ENCODE measurements at places on chromosomes 5 and 9.

- no peak for DNase-seq
These were observed 2.5 kb upstream of the CCL19 start for GRCh38 chr9:34693560-34693959.

DNA sequence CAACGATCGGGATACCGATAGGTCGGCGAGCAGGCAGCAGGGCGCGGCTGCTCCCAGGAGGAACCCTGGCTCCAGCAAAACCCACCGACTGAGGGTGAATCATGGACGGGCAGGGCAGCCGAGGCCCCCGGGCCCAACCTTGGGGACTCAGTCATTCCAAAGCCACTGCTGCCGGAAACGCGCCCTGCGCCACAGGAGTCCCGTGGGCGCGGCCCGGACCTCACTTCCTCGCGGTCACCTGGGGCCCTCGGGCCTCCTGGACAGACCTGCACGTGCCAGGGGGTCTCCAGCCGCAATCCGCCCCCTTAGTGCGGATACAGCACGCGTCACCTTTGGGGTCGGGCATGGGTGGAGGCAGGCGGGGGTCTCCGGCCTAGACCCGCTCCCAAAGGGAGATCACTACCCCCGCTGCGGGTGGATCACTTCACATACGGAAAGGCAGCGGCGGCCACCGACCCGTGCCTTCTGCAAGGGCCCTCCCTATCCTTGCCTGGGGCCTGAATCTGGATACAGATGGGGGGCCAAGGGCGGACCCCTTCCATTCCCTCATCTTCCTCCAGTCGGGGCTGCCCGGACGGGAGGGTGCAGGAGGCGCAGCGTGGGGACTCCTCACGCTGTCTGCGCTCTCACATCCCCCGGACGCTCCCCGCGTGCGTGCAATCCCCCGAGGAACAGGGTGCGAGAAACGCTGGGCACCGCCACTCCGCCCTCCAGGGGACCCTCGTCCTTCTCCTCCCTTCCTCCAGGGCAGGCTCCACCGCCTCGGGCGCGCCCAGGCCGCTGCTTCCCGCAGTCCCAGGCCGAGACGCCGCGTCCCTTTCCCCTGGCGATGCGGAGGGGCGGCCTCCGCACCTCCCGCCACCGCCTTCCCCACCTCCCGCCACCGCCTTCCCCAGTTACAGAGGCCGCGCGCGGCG, 586 bp downstream of the TXN start:
- no peak for DNase-seq

GRCh38 chr9:110058304-110058953, 149.5 kb downstream of the C9orf152 start:
- no peak for DNase-seq

DNA sequence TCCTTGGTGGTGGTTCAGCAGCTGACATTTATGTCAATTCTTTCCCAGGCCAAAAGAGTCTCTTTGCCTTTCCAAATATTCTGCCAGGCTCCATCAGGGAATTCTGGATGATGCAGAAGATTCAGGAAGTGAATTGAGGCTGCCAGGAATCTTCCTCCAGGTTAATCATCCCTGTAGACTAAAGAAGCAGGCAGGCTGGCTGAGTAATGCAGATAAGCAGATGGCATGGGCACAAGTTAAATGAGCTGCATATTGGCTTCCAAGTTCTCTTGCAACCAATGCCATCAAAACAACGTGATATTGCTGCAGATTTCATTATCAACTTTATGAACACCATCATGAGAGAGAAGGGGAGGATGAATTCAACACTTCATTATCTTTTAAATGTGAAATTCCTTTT, 324.5 kb downstream of the KCNN2 start:
- no peak for DNase-seq

GRCh38 chr5:103037673-103038455, 82.1 kb downstream of the GIN1 start:
- no peak for DNase-seq

DNA sequence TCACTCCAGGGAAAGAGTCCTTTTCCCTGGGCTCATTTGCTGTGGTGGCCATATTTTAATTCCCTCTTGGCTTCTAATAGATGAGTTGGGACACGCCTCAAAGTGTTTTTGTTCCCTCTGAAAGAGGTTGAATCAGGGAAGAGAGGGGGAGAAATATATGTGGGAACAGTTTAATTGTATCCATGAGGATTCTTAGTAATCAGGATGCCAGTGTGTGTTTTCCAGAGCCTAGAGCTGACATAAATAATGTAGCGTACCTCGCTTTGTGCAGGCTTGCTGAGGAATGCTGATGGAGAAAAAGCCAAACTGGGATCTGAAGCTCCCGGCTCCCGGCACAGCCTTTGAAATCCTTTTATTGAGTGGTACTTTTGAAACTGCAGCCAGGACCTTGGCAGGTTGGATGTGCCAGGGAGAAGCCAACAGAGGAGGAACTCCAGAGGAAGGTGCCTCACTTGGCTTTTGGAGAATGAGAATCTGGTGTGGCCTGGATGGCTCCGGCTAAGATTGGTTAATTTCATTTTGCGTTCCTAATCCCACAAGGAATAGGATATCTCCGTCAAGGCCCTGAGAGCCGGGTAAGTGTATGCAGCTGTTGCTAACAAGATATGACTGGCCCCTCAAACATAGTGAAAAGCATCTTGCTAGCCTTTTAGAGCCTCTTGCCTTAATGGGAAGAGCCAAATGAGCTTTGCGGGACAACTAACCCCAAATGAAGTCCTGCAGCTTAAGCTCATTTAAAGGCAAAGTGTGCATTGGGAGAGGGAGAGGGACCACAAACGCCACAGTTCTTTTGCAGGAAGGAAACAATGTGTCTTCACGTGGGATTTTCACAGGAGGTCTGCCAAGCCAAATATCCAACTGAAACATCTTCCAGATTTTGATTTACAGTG, 471.1 kb upstream of the WWC1 start:
- DNase-seq, result no peak

DNA sequence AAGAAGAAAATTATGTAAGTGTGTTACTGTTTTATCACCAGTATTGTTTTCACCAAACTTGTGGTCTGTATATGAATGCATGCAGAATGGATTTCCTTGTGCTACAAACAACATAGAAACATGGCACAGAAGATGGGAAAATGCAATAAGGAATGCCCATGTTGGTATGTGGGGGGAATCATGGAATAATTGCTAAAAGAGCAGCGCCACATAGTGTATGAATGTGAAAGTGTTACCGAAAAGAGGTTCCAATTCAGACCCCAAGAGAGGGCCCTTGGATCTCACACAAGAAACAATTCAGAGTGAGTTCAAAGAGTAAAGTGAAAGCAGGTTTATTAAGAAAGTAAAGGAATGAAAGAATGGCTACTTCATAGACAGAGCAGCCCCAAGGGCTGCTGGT, 26.4 kb upstream of the TYRP1 start:
- DNase-seq, result no peak

- no peak for DNase-seq
These were observed 257.7 kb downstream of the MCTP1 start for GRCh38 chr5:95027151-95027721.

- DNase-seq, result no peak
These were observed 21.6 kb downstream of the RNF145 start for GRCh38 chr5:159187719-159188118.

GRCh38 chr9:95903398-95903797, 27.9 kb downstream of the ERCC6L2 start:
- no peak for DNase-seq

GRCh38 chr5:54993318-54993717, 7.9 kb upstream of the ESM1 start:
- DNase-seq, result no peak

- no peak for DNase-seq
These were observed 70.5 kb downstream of the PIK3R1 start for GRCh38 chr5:68285851-68286611.

DNA sequence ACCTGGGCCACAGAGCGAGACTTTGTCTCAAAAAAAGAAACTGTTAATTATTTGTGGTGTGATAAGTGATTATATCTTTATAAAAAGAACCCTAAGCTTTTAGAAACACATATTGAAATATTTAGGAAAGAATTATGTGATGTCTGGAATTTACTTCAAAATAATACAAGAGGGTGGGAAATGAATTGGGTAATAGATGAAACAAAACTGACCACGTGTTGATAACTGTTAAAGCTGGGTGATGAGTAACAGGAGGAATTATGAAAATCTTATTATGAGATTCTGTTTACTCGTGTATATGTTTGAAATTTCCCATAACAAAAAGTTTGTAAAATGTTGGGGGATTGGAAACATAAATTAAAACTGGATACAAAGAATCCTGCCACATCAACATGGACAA, 33.0 kb upstream of the PPP2CA start:
- DNase-seq, result no peak

DNA sequence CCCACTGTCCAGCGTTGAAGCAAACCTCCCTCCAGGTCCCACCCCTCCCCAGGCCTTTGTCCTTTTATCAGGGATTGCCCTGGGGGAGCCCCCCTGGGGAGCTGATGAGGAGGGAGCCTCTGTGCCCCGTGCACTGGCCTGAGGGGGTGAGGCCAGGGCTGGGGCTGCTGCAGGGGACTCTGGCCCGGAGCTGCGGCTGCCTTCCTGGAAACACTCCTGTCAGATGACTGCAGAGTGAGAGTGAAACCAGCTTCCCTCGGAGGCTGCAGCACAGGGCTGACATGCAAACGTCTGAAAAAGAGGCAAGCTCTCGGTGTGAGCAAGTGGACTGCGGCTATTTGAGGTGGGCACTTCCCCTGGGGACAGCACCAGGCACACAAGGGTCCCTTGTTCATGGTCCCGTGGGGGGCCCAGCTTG, 4.6 kb upstream of the TRAF2 start:
- no peak for DNase-seq

DNA sequence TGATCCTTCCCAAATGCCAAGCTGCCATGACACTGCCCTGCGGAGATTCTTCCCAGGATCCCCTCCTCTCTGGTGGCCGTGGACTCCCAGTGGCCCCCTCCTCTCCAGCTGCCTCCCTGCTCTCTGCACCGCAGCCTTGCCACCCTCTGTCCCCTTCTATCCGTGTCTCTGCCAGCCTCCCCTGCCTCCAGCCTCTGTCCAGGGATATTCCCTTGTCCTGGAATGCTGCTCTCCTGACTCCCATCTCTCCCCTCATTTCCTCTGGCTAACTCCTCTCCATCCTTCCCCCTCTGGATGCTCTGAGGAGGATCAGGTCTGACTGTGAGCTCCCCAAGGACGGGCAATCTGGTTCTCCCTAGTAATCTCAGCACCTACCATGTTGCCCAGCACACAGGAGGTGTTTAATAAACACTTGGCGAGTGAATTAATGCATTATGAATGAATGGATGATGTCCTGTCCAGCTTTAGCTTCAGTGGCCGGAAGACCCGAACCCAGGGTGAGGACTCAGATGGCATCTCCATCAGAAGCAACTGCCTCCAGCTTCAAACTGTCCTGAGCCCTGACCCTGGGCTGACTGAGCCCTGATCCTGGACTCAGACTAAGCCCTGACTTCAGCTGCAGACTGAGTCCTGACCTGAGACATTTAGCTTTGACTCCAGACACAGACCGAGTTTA, 7.5 kb upstream of the CRB2 start:
- DNase-seq, result no peak

- DNase-seq, result no peak
These were observed 56.4 kb downstream of the PFDN1 start for GRCh38 chr5:140246378-140247122.

DNA sequence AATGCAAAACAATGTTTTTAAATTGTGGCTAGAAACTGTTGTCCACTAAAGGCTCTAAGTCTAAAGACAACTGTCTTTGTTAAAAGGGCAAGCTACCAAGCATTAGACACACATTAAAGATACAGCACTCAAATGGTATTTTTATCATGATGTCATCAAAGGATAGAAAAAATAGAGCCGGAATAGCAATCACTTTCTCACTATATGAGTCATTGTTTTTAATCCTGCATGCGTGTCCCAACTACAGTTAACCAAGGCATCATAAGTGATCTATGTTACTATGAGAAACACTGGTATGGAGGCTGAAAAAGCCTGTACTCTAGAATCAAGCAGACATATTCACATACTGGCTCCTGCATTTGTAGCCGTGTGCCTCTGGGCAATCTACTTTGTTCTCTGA, 1.9 kb upstream of the PJA2 start:
- no peak for DNase-seq

- no peak for DNase-seq
These were observed 181.8 kb downstream of the GADD45G start for GRCh38 chr9:89786655-89787054.

DNA sequence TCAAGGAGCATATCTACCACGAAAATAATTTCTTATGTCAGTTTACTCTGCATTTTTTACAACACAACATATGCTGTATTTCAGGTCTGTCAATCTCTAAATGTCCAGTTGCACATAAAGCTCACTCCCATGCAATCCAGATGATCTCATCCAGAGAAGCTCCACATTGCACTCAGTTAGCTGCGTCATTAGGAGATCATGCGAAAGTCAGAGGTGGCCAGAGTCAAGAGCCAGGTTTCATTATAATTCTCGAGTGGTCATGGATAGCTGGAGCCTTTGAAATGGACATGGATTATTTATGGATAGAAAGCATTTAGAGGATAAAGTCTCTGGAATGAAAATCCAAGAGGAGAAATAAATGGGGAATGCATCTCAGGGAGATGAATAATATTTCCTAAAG, 232.3 kb downstream of the GAS1 start:
- DNase-seq, result no peak
